ENCODE measurements at places on chromosomes 6 and 20.

DNA sequence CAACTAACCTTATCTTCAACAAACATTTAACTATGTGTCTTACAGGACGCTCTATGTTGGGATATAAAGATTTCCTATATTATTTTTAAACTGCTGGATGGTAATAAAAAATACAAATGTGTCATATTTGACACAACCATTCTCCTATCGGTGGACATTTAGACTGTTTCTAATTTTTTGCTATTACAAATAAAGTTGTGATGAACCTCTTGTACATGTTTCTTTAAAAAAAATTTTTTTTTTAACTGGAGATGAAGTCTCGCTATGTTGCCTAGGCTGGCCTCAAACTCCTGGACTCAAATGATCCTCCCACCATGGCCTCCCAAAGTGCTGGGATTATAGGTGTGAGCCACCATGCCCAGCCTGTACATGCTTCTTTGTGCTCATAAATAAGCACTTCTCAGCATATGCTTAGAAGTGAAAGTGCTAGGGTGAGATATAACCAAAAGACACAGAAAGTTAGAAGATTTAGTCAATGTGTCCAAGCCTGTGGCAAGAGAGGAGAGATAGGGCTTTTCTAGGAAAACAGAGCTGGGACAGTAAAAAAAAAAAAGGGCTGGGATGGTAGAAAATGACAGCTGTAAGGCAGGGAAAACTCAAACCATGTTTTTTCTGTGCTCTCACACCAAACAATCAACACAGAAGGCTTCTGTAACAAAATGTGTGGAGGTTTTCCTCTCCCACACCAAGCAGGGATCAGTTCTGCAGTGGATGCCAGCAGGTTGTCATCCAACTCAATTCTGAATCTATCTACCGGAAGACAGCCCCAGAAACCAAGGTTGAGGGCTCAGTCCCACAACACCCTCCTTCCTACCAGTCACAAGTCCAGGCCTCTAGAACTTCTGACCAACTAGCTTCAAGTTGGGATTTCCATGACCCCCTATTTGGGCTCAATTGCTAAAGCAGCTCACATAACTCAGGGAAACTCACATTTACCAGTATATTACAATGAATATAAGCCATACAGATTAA lies 70.0 kb upstream of the SMIM29 start:
- no peak for DNase-seq

- DNase-seq = peak; percentile 39
Measured at GRCh38 chr6:75932067-75932466, 140.4 kb downstream of the IMPG1 start.

DNA sequence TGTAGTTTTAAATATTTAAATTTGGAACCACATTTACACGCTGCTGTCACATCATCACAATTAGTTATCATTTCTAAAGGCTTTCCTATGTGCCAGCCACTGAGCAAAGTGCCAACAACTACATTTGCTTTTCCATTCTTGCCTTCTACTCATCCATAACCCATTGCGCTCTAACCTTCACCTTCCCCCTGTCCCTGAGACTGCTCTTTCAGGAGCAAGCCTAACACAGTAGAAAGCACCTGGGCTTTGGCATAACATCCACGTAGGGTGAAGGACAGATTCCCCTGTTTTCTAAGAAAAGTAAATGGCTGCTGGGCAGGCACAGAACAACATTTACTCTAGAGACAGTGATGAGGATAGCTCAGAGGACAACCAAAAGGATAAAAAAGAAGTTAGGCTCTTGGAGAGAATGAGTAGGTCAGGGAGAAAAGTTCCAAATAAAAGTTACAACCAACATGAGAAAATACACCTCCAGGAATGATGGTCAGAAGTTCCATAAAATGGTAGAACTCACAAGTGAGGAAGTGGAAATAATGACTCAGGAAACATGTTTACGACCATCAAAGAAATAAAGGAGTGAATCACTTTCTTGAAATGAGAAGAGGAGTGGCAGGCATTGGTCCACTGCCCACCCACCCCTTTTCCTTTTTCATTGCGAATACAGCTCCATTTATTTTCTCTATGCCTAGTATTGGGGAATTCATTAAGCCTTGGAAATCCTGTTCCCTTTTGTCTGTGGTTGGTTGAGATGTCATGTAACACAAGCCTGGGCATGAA lies 77.2 kb downstream of the PFDN4 start:
- no peak for DNase-seq

DNA sequence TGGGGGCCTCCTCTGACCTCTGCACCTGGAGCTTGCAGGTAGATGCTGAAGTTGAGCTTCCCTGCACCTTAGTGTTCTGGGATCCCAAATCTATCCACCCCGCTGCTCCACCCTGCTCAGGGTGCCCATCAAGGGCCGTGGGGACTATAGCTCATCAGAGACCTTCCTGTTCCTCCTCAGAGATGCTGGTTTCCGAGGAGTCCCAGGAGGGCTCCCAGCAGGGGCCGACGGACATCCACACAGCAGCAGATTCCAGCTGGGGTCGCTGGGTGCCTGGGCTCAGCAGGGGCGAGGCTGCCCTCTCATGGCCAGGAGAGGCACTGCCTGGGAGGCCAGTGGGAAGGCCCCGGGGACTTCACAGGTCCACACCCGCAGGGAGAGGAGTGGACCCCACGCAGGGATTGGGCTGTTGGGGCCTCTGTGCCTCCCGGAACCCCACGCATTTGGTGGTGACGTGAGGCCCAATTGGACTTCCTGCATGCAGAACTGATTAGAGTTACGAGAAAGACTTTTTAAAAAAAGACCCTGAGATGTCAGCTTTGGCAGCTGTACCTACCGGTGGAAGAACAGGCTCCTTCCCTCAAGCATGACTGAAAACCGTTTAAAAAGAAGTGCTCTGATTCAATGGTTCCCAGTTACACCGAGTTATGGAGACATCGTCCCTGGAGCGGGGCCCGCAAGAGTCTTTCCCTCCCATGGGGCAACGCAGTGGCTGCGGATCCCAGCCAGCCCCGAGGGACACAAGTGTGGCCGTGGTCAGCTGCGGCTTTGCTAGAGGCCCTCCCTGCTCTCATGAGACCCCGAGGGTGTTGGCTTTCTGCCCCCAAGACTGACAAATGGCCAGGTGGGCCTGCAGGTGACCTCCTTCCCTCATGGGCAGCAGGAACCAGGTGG lies 25.3 kb upstream of the SLCO4A1 start:
- DNase-seq = peak; percentile 97

- no peak for DNase-seq
Measured at GRCh38 chr20:17859616-17860232, 108.9 kb downstream of the SNX5 start.

DNA sequence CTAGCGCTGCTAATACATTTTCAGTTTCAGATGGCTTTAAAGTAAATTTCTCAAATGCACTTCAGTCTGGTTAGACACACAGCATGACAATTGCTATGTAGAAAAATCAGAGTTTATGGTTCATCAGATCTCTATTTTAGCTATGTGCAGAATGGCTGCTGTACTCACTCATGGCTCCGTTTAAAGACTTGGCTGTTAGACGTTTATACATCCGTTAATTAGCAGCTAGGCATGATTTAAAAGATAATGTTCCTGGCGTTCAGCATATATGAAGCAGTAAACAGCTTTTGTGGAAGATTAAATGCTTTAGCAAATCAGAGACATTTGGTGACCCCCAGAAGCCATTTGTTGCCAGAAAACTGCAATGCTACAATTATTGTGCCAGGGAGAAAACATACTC lies 350.0 kb upstream of the MANEA start:
- DNase-seq = no peak

GRCh38 chr6:116352515-116353471 lies 18.0 kb upstream of the DSE start:
- peak; percentile 10 for DNase-seq

DNA sequence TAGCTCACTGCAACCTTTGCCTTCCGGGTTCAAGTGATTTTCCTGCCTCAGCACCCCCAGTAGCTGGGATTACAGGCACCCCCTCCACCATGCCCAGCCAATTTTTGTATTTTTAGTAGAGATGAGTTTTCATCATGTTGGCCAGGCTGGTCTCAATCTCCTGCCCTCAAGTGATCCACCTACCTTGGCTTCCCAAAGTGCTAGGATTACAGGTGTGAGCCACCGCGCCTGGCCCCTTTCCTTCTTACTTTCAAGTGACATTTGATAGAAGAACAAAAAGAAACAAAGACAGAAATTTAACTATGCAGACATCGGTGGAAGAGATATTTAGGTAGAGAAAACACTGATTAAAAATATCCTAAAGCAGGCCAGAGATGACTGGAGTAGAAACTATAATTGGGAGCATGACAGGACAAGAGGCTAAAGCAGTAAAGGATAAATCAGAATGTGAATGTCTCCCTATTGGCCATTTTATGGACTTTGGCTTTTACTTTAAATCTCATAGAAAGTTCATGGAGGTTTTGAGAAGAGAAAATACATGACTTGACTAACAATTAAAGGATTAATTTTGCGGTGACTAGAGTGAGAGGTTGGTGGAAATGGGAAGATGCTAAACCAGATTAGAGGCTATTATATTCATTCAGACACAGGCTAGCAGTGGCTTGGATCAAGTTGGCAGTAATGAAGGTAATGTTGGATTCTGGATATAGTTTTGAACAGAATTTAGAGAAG lies 2.2 kb upstream of the EYS start:
- no peak for DNase-seq

GRCh38 chr6:46104209-46104608 lies 25.6 kb upstream of the ENPP4 start:
- no peak for DNase-seq

GRCh38 chr20:38266426-38266825 lies 5.9 kb upstream of the KIAA1755 start:
- no peak for DNase-seq

GRCh38 chr6:16979677-16980370 lies 122.0 kb upstream of the STMND1 start:
- DNase-seq = no peak

DNA sequence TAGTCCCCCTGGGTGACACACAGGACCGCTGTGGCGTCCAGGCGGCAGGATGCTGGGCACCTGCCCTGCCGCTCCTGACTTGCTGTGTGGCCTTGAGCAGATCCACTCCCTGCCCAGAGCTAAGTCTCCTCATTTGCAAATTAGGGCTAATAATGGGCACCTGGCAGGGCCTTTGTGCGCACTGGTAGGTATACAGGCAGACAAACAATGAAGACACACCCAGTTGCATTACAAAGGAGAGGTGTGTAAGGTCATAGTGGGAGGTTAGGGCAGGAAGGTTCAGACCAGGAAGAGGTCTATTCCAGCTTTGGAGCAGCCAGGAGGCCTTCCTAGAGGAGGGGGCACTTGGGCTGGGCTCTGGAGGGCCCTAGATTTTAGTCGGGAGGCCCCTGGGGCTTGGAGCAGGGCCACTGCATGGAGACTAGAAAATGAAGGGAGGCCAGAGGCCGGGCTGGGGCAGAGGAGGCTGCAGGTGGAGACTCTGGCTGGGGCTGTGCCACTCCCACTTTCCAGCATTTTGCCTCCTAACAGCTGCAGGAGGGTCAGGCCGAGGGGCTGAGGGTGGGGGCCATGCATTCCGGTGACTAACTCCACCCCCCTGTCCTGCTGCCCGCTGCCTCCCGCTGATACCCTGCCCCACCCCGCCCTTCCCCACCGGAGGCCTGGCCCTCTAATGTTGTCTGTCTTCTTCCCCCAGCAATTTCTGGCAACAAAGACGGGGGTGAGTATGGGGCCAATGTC lies 28.5 kb downstream of the MYH7B start:
- no peak for DNase-seq

DNA sequence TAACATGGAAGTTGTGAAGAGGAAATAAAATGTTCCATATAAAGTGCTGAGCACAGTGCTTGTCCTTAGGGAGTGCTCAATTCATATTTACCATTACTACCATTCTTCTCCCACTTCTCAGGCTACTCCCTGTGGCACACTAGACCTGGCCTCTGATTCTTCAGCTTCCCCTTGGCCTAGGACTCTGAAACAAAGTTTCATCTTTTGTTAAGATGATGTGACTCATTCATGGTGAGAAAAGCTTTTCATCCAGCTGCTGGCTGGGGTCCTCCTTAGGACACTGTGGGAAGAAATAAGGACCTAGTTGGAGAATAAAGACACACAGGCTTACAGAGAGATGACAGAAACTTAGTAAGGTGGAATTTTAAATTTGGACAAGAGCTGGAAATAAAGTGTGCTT lies 314.8 kb downstream of the CDC5L start:
- no peak for DNase-seq

GRCh38 chr20:35240811-35241293 lies 14.4 kb downstream of the MMP24 start:
- DNase-seq = no peak

DNA sequence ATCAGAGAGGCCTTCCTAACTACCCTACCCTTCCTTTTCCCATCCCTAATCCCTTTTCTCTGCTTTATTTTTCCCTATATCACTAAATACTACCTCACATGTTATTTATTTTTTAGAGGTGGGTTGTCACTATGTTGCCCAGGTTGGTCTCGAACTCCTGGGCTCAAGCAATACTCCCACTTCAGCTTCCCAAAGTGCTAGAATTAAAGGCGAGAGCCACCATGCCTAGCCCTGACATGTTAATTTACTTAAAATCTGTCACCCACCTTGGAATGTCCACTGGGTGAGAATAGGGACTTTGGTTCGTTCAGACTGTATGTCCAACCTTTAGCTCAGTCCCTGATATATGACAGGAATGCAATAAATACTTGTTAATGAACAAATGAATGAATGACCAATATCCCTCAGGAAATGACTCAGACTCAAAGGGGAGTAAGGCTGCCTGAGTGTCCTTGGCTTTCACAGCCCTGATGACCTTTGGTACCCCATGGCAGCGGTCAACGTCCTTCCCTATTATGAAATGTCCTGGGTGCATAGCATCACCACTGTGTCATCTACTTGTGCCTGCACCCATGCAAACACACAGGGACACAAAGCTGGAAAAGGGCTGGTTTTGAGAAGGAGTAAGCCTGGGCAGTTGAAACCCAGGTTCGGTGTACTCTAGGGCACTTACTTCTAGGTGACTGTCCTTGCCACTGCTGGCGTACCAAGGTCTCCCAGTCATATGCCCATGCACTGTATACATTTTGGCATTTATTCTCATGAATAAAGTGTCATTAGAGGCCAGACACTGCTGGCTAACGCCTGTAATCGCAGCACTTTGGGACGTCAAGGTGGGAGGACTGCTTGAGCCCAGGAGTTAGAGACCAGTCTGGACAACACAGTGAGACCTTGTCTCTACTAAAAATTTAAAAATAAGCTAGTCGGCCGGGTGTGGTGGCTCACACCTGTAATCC lies 26.5 kb downstream of the BCL2L1 start:
- no peak for DNase-seq

DNA sequence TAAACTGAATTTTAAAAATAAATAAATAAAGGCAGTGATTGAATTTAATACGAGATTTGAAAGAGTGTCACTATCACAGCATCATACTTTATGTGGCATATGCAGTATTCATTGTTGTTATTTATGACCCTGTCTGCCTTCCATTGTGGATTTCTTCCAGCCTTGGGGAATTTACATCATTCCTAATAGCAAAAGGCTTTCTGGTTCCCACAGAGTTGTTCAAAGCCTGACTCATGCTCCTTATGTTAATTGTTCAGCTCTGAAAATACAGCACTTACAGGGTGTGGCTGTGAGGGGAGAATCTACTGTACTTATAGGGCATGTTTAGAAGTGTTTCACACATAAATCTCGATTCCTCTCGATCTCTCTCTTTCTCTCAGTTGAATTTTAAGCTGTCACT lies 54.4 kb downstream of the JAG1 start:
- no peak for DNase-seq

GRCh38 chr6:96621983-96622382 lies 59.1 kb downstream of the FHL5 start:
- DNase-seq = no peak

- no peak for DNase-seq
Measured at GRCh38 chr6:122751326-122751725, 28.2 kb upstream of the FABP7 start.

- DNase-seq = peak; percentile 86
Measured at GRCh38 chr6:170344631-170345576, 38.3 kb downstream of the FAM120B start.

GRCh38 chr6:158939255-158940159 lies 60.5 kb downstream of the RSPH3 start:
- peak; percentile 54 for DNase-seq

All from NB4 (cell line).